ENCODE measurements at places on chromosomes 11 and 22.

- no peaks in the 10 kb centered on the region for H3K4me1 ChIP-seq
- no peak overlapping the region for H3K4me3 ChIP-seq
- H3K36me3 ChIP-seq = no peaks in the 10 kb centered on the region
- no peak overlapping the region for H3K27ac ChIP-seq
- H3K27me3 ChIP-seq = no peaks in the 10 kb centered on the region
- DNase-seq = no peak
Observed at GRCh38 chr11:117936973-117937372, 7.8 kb upstream of the TMPRSS13 start.

DNA sequence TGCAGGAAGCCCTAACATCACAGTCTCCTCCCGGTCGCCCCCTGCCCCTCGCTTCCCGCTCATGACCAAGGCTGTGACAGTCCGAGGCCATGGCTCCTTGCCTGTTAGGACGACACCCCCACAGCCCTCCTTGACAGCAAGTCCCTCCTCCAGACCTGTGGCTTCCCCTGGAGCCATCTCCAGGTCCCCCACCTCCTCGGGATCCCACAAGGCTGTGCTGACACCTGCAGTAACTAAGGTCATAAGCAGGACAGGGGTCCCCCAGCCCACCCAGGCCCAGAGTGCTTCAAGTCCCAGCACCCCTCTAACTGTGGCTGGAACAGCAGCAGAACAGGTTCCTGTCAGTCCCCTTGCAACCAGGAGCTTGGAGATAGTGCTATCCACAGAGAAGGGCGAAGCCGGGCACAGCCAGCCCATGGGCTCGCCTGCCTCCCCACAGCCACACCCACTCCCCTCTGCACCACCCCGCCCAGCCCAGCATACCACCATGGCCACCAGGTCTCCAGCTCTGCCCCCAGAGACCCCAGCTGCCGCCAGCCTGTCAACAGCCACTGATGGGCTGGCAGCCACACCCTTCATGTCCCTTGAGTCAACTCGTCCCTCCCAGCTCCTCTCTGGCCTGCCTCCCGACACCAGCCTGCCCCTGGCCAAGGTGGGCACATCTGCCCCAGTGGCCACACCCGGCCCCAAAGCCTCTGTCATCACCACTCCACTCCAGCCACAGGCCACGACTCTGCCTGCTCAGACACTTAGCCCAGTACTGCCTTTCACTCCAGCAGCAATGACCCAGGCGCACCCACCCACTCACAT, 63.2 kb downstream of the OTOG start:
- DNase-seq = no peak
- H3K27ac ChIP-seq = no peak overlapping the region
- no peaks in the 10 kb centered on the region for H3K36me3 ChIP-seq
- H3K4me3 ChIP-seq = no peak overlapping the region
- H3K27me3 ChIP-seq = no peaks in the 10 kb centered on the region
- H3K4me1 ChIP-seq = no peaks in the 10 kb centered on the region

GRCh38 chr11:107857550-107858216, 904 bp downstream of the SLC35F2 start:
- peaks cover 18% of the 10 kb centered on the region for H3K4me1 ChIP-seq
- no peak for DNase-seq
- H3K27ac ChIP-seq = no peak overlapping the region
- H3K27me3 ChIP-seq = peaks cover 19% of the 10 kb centered on the region
- H3K36me3 ChIP-seq = no peaks in the 10 kb centered on the region

GRCh38 chr22:23014250-23014649, 56.1 kb upstream of the GNAZ start:
- H3K27ac ChIP-seq = no peak overlapping the region
- H3K36me3 ChIP-seq = no peaks in the 10 kb centered on the region
- H3K4me1 ChIP-seq = no peaks in the 10 kb centered on the region
- DNase-seq = no peak
- peaks cover 45% of the 10 kb centered on the region for H3K27me3 ChIP-seq
- no peak overlapping the region for H3K4me3 ChIP-seq

DNA sequence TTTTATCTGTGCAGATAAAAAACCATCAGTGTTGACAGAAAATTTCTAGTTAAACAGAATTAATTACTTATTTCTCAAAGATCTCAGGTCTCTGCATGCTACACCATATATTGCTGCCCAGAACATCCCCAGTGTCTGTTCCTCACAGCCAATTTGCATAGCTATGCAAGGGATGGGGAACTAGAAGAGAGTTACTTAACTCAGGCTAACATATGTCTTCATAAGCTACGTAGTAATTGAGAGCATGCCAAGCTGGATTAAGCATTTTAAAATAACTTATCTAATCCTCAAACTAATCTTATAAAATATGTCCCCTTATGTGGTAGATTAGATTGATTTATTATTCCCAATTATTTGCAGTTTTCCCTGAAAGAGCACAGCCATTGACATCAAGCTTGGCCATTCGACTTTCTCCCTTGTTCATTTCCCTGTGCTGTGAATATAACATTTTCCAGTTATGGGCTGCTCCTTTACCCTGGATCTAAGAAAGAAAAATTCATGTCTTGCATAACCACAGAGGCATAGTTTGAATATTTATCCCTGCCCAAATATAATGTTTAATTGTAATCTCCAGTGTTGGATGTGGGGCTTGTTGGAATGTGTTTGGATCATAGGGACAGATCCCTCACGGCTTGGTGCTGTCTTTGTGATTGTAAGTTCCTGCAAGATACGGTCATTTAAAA, 69.1 kb downstream of the C11orf87 start:
- H3K27ac ChIP-seq = no peak overlapping the region
- no peaks in the 10 kb centered on the region for H3K27me3 ChIP-seq
- no peak overlapping the region for H3K4me3 ChIP-seq
- DNase-seq = peak; percentile 38
- no peaks in the 10 kb centered on the region for H3K4me1 ChIP-seq

- H3K36me3 ChIP-seq = peaks cover 5% of the 10 kb centered on the region
- peak overlapping the region; percentile 47 for H3K27ac ChIP-seq
- DNase-seq = no peak
- peaks cover 23% of the 10 kb centered on the region for H3K4me1 ChIP-seq
- no peaks in the 10 kb centered on the region for H3K27me3 ChIP-seq
Observed at GRCh38 chr22:44964722-44965078, 45.1 kb downstream of the PHF21B start.

GRCh38 chr22:22362936-22363335, 118.3 kb downstream of the VPREB1 start:
- no peak for DNase-seq
- H3K4me3 ChIP-seq = no peak overlapping the region
- no peaks in the 10 kb centered on the region for H3K4me1 ChIP-seq
- H3K27ac ChIP-seq = no peak overlapping the region
- H3K36me3 ChIP-seq = no peaks in the 10 kb centered on the region

DNA sequence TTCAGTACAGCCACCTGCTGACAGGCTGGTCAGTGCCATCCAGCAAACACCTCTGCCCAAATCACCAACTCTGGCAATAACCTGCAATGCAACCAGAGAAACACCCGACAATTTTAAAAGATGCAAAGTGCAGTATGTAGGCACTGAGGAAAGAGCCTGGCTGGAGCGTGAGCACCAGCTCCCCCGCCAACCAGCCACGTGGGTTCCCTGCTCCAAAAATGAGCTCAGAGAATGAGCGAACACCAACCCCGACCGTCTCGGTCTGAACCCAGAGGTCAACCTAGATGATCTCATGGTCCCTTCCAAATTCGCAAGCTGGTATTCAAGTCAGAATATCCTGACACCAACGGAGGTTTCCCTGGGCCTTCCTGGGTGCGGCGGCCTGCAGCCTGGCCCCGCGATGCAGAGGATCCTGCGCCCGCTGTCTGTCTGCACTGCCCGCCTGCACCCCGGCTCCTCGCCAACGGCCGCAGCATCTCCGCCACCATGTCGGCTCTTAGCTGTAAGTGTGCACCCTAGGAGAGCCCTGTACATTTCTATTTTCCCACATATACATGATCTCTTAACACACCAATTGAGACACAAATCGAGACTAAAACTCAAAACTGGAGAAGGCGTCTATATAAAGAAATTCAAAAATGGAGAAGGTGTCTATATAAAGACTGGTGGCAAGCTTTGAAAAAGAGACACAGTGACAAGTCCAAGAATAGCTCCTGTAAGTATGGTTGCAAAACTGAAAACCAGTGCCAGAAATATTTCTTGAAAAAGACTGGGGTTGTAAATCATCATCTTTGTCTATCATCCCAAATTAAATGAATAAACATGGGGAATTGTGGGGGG, 22.8 kb downstream of the TMEM184B start:
- DNase-seq = no peak
- H3K4me1 ChIP-seq = no peaks in the 10 kb centered on the region
- no peak overlapping the region for H3K4me3 ChIP-seq
- H3K27ac ChIP-seq = peak overlapping the region; percentile 32

GRCh38 chr22:38453066-38453672, 1.8 kb downstream of the KCNJ4 start:
- H3K36me3 ChIP-seq = no peaks in the 10 kb centered on the region
- peaks cover 8% of the 10 kb centered on the region for H3K4me1 ChIP-seq
- peaks cover 54% of the 10 kb centered on the region for H3K27me3 ChIP-seq
- DNase-seq = no peak
- H3K4me3 ChIP-seq = no peak overlapping the region

DNA sequence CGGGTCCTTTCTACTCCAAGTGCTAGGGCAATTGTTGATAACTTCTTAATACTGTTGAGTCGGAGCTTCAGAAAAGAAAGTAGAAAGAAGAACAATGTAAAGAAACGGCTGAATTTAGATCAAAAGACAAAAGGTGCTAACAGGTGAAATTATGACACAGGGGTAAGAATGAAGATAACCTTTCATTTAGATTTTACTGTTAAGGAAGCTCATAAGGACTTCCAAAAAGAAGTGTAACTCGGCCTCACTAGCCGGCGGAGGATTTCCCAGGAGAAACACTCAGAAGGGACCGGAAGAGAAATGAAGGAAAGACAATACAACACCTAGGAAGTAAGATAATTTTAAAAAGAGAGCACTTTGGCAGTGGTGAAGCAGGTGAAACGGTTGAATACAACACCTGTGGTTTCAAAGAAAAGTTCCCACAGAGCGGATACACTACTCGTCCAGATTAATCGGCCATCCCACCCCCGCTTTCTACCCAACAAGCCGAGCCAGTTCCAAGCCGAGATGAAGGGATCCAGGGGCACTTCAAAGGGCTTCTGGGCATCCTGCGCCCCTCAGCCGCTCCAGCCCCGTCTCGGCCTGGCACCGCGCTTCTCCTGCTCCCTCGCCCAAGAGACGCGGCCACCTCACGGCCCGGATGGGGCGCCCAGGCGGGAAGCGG, 737 bp downstream of the PPP2R1B start:
- peaks cover 39% of the 10 kb centered on the region for H3K36me3 ChIP-seq
- peaks cover 34% of the 10 kb centered on the region for H3K4me1 ChIP-seq
- peak overlapping the region; percentile 90 for H3K27ac ChIP-seq
- DNase-seq = peak; percentile 64
- peak overlapping the region; percentile 95 for H3K4me3 ChIP-seq

- no peak for DNase-seq
- H3K4me1 ChIP-seq = peaks cover 78% of the 10 kb centered on the region
- no peaks in the 10 kb centered on the region for H3K27me3 ChIP-seq
- no peak overlapping the region for H3K4me3 ChIP-seq
- peak overlapping the region; percentile 35 for H3K27ac ChIP-seq
Observed at GRCh38 chr22:40196628-40197360, 19.1 kb downstream of the TNRC6B start.

DNA sequence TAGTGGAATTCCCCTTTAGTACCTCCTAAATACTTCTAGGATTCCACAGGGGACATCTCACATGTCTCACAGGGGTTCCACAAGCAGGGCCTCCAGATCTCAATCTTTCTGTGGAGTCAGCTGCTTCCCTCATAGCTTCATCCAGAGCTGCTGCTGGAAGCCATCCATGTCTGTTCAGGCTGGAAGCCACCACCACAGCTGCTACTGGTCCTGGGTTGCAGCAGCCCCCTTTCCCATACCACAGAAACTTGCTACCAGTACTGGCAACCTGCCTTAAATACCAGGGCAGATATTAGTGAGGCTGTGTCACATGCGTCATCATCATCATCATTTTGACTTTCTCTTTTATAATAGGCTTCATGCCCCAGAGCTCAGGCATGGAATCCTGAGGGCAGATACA, 242.7 kb upstream of the NCAM1 start:
- H3K4me1 ChIP-seq = no peaks in the 10 kb centered on the region
- no peaks in the 10 kb centered on the region for H3K27me3 ChIP-seq
- DNase-seq = no peak
- H3K27ac ChIP-seq = no peak overlapping the region

DNA sequence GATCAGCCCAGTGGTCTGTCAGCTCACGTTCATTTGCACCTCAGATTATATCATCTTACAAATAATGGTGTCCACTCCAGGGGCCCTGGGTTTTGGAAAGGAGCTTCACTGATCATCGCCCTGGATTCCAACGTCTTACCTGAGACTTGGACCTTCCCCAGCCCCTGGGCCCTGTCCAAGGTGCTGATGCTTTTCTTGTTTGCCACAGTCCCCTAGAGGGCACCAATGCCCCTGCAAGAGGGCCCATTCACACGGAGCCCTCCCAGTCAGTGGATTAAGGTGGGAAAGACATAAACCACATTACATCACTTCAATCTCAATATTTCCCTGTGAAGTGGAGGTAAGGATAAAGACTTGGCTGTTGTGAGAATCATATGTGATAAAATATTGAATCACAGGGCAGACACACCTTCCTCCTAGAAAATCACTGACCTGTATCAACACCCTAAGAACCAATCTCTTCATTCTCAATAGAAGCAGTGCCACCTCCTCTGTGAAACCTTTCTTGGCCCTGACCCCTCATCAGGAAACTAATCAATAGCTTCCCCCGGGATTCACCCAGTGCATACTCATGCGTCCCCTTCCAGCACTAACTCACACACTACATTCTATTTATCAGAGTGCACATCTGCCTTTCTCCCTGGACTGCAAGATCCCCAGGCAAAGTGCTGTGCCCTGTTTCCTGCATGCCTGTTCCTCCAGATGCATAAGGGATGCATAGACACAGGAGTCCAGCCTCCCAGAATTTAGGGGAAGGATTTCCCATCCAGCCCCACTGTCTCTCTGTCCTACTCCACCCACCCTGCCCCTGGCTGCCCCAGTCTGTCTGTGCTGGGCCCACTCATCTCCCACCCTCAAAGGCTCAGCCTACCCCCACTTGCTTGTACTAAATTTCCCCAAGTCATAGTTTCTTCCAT, 167.0 kb downstream of the BUD13 start:
- H3K4me3 ChIP-seq = no peak overlapping the region
- no peaks in the 10 kb centered on the region for H3K36me3 ChIP-seq
- no peaks in the 10 kb centered on the region for H3K4me1 ChIP-seq
- no peak overlapping the region for H3K27ac ChIP-seq
